Occipital lobe (tissue), 3 donors: ENCODE measurements at places on chromosomes 4 and X.

GRCh38 chrX:109632906-109633504 lies 8.0 kb upstream of the KCNE5 start:
- no peak for DNase-seq

GRCh38 chr4:113760795-113761619 lies 531 bp downstream of the CAMK2D start:
- DNase-seq: peak; percentile 74

GRCh38 chrX:130552444-130553073 lies 150.8 kb downstream of the RBMX2 start:
- DNase-seq: no peak

DNA sequence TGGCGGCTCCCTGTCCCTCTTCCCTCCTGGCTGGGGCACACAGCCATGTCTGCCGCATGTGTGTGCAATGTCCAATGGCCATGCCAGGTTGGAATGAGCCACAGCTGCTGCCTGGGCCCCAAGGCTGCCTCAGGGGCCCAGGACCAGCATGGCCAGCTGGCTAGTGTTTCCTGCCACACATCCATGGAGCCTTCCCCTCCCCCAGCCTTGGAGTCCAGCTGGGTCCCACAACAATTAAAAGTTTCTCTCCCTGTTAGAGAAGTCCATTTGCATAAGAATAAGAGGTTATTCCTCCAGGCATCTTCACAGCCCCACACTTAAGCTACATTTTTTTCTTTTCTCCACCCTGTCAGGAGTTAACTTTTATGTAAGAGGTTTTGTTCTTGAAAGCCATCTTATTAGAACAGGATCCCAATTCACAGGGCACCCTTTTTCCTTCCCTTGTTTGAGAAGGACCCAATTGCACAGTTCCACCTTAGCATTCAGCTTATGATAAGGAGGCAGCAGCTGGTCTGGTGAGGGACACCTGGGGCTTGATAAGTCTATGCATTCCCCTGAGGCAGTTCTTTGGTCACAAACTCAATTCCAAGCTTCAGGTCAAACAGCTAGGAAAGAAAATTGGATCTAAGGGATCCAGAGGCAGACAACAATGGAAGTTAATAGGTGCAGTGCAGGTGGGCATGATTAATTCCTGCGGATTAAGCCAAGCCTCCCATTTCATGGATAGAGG lies 963.3 kb upstream of the GRIA3 start:
- DNase-seq: no peak

DNA sequence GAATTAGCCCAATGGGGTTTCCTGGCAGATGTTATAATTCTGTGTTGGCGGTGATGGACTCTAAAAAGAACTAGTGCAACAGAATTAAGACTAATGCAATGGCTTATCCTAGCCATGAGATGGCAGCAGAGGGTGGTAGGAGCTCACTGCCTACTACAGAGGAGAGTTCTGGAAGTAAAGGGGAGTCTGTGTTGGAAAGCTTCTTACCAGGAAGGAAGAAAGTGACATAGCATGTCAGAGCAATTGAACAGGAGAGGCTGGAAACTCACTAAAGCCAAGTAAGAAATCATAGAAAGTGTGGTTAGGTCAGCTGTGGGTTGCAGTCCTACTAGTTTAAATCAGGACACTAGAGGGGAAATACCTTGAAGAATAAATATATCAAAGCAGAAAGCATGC lies 6.3 kb upstream of the TRPC5OS start:
- DNase-seq: peak; percentile 4

GRCh38 chr4:186149872-186150271 lies 41.5 kb upstream of the CYP4V2 start:
- DNase-seq: no peak

GRCh38 chrX:73213734-73214425 lies 771 bp downstream of the NAP1L2 start:
- DNase-seq: no peak

GRCh38 chr4:2367626-2368025 lies 50.8 kb downstream of the ZFYVE28 start:
- no peak for DNase-seq

DNA sequence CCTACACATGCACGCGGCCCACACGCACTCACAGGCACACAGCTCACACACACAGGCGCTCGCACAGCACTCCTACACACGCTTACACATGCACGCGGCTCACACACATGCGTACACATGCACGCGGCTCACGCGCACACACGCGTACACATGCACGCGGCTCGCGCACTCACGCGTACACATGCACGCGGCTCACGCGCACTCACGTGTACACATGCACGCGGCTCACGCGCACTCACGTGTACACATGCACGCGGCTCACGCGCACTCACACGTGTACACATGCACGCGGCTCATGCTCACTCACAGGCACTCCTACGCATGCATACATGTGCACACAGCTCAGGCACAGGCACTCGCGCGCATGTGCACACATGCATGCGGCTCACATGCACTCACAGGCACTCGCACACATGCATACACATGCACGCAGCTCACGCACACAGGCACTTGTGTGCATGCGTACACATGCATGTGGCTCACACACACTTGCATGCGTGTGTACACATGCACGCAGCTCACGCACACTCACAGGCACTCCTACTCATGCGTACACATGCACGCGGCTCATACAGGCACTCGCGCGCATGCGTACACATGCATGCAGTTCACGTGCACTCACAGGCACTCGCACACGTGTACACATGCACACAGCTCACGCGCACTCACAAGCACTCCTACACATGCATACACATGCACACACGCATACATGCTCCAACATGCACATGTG lies 44.9 kb downstream of the GAK start:
- no peak for DNase-seq

- DNase-seq: no peak
These were observed 34.4 kb upstream of the ANXA3 start for GRCh38 chr4:78517050-78517652.

DNA sequence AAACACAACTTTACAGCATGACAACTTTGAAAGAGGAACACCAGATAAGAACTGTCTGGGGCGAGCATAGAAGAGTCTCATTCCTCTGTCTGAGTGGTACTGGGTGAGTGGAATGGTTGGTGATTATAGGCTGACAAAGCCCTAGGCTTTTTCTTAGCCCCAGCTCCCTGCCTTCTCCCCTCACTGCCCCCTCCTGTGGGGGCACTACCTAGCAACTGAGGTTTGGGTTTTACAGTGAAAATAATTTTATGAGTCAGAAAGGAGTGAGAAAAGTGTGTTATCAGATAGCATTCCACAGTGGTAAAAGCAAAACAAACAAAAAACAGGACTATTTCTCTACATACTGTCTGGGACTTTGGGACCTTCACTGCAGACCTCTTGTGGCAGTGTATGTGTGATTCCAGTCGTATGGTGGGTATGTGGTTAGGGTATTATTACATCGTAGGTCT lies 10.5 kb upstream of the TMEM165 start:
- no peak for DNase-seq

- DNase-seq: no peak
These were observed 71.3 kb upstream of the KIT start for GRCh38 chr4:54586320-54586955.

DNA sequence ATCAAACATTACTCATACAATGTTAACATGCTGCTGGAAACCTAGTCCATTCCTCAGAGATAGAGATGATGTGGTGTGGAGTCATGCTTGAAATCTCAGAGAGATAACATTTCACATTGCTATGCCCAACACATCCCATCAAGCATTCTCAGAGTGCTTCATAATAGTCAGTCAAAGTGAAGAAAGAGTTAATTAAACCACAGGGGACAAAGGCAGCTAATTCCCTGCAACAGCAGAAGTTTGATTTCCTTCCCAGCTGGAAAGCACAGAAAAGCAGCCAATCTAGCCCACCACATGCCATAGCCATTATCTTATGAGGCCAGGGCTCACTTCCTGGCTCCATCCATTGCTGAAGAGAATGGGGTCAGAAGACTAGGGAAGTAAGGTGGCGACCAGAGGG lies 8.9 kb downstream of the KDR start:
- DNase-seq: no peak

DNA sequence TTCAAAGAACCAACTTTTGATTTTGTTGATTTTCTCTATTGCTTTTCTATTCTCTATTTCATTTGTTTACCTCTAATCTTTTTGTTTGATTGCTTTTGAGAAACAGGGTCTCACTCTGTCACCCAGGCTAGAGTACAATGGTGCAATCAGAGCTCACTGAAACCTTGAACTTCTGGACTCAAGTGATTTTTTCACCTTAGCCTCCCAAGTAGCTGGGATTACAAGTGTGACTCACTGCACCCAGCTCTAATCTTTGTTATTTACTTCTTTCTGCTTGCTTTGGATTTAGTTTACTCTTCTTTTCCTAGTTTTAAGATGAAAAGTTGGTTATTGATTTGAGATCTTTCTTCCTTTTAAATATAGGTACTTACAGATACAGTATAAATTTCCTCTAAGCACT lies 26.2 kb downstream of the RAB9B start:
- DNase-seq: no peak

DNA sequence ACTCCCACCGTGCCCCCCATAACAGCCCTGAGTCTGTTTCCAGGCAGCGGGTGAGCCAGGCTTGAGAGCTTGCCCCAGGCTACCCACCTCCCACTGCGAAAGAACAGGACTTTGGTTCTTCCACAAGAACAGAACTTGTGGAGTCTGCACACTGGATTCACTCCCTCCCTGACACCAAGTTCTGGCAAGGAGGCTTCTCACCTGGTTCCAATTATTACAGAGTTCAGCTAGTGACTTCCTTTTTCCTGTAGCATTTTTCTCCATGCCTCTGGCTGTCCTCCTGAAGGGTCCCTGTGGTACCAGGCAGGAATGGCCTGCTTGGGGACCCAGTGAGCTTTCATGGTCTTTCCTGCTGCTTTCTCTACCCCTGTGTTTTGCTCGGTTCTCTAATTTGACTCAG lies 208.6 kb upstream of the SFRP2 start:
- no peak for DNase-seq

DNA sequence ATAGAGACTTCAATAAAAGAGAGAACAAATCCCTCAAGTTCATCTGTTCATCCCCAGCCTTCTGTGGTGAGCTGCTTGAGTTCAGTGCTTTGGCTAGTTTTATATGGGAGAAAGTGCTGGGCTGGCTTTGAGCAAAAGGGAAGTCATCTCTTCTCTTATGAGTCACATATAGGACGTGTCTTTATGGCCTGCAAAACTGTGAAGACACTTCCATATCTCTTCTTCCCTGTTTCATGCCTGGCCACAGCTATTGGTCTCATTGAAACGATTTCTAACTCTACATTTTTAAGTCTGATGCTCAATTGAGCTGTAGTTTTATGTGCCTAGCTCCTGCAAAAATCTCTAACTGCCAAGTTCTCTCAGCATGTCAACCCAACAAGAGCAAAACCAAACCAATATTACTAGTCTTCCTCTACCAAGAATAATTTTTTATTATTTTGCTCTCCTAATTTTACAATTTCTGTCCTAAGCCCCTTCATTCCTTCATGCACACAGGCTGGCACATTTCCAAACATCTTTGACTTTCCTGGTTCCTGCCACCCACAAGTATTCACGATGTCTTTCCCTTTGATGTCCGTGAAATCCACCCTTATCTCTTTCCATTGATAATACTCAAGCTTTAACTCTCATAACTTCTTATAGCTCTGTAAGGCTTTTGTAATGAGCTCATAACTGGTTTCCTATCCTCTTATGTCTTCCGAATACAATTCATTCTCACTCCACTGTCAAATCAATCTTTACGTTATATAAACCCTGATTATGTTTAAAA lies 165.3 kb downstream of the BTC start:
- no peak for DNase-seq

- no peak for DNase-seq
These were observed 333.3 kb downstream of the PDGFC start for GRCh38 chr4:156638334-156638733.

DNA sequence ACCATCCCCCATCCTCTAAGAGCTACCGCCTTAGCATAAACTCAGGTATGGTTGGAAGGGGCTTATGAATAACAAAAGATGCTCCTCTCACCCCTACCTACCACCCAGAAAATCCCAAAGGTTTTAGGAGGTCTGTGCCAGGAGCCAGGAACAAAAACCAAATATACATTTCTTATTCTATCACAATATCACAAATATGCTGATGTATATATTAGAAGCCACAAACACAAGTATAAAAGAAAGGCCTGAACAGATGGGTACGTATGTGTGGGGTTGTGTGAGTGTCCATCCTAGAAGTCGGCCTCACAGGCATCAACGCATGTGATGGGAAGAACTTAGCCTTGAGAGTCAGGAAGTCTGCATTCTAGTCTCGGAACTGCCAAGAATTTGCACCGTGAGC lies 8.7 kb upstream of the ANXA5 start:
- no peak for DNase-seq

- DNase-seq: no peak
These were observed 78.5 kb downstream of the BTC start for GRCh38 chr4:74715706-74716435.

DNA sequence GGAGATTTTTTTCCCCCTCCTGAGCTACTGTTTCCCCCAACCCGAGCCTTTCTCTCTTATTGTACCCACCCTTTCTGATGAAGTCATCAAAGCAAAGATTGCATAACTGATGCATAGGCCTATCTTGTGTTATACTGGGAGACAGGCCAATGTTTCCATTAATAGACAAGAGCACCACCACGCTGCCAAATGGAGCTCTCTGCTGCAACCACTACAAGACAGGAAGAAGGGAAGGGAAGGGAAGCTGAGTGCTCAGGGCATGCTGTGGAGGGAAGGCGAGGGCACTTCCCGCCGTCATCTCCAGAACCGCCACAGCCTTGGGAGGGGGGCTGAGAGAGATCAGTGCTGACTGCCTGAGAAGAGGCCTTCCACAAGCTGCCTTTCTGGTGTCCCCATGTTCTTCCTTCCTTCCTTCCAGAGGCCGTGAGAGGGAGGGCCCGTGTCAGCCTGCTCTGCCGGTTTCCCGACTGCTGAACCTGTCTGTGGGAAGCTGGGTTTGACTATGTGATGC lies 75.0 kb downstream of the MGST2 start:
- peak; percentile 57 for DNase-seq

DNA sequence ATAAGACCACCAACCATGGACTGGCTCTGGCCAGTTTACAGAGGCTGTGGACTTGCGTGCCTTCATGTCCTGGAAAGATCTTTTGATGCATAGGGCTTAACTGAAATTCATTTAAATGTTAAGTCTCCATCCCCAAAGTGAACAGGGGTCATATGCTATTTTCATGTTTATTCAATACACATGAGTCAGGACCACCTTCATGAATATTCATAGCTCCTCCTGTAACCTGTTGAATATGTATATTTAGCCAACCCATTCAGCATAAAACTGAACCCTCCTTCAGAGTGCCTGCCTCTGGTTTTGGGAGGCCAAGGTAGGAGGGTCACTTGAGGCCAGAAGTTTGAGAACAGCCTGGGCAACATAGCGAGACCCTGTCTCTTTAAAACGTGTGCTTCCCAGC lies 7.1 kb downstream of the CTPS2 start:
- DNase-seq: no peak

- no peak for DNase-seq
These were observed at the start of gene NDNF for GRCh38 chr4:121072224-121073003. TSS of gene NDNF (minus strand) at chr4:121072535. CDS start at chr4:121045837, 26,698 bp downstream.

DNA sequence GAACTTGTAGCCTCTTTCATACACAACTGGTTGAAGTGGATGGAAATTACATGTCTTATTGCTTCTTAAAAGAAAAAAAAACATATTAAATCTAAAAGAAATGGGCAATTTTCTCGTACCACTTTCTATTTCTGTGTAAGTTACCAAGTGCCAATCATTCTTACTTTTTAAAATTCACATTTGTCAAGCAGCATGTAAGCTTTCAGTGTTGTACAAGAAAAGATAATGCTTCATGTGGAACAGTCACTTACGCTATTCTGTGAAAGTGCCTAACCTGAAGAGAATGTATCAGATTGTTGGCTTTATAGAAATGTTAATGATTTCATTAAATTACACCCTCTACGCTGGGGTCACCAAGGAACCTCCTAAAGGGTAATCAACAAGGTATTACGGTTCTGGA lies 4.4 kb upstream of the DCTD start:
- DNase-seq: no peak

GRCh38 chr4:55635282-55635681 lies 816 bp downstream of the NMU start:
- DNase-seq: no peak
